ENCODE measurements at places on chromosomes 4 and X.

- DNase-seq, result no peak
Measured at GRCh38 chr4:15333692-15334633, 93.9 kb upstream of the C1QTNF7 start.

- no peak for DNase-seq
Measured at GRCh38 chr4:147754037-147754445, 22.2 kb downstream of the ARHGAP10 start.

DNA sequence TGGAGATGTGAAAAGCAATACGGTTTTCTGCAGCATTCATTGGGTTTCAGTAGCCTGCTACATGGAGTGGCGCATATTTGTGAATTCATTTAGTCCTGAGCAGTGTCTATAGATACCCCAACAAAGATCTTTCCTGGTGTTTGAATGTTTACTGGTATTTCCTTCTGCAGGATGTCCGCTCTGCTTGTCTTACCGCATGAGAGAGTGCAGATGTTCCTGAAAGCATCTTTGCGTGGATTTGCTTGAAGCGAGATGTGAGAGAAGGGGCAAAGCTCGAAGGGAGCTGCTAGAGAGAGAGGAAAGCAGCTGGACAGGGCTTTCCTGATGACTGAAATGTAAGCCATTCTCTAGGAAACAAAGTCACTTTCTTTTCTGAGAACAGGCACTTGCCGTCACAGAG, 40.9 kb upstream of the GYPA start:
- DNase-seq, result no peak

GRCh38 chr4:15929540-15929939, 9.0 kb downstream of the FGFBP1 start:
- DNase-seq, result no peak

DNA sequence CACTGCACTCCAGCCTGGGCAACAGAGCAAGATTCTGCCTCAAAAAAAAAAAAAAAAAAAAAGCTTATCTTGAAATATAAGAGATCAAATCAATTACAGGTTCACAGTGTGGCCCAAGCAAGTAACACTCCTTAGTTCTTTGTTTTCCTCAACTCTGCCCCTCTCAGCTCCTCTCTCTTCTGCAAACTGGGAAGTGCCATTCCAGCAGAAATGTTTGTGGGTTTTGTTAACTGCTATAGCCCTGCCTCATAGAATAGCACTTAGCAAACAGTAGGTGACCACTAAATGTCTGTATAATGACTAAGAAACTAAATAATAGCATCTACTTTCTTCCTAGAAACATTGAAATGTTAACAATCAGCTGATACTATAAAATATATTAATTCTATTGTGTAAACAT, 160.0 kb upstream of the NAP1L5 start:
- no peak for DNase-seq

DNA sequence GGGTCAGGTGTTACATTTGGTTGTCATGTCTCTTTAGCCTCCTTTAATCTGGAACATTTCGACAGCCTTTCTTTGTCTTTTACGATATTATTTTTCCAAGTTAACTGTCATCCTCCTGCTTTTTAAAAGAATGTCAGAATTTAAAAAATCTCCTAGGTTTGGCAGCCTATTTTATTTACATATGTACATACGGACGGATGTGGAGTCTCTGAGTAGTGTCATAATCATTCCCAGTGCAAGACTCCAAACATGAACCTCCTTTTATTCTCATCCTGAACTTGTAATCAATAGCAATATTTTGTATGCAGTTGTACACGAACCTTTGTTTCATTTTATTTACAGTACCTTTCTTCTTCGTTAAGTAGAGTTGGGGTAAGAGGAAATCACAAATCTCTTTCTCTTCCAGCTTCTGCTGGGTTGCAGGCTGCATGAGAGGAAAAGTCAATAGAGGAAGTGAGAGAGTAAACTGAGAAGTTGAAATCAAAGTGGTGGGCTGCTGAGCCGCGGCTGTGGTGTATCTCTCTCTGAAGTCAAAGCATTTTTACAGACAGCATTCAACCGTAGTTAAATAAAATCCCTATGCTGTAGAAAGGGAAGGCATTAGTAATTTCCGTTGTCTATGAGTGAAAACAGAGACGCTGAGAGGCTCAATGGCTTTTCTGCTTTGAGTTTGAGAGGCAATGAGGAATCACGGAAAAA, 53.9 kb upstream of the RPS6KA3 start:
- DNase-seq, result peak; percentile 4

DNA sequence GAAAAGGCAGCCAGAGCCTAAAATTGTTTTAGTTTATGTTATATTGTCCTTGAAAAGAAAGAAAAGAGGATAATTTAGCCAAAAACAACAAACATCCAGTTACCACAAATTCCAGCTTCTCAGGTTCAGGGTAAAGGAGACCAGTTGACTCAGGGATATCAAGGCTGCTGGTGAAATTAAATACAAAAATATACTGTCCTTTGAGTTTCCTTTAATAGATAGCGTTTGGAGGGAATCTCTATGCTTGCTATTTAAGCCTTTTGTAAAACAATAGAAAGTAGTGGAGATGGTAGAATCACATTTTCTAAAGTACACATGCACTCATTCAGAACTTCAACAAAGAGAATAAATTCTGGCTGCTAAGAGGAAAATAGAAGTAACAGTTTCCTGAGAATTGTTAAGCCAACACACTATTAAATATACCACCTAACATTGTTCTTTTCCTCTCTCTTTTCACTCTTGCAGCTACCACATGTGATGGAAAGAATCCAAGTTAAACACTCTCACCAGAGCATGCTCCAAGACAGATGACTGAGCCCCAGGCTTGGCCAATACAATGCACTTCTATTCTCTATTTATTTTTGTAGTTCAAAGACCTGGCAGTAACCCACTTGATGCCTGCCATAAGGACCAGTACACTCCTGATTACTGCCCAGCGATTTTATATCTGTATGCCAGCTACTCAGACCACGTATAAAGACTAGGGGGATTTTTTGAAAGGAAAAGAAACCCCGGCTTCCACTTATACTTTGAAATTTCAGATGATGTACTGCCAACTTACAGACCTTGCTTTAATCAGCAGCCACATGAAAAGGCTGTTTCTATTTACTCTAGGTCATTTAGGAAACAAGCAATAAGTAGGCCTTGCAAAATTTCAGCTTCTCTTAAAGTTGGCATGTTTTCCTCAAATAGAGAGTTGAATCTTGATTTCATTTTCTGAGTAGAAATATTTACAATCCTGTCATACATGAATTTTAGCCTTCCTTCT, 756.9 kb downstream of the FAT4 start:
- no peak for DNase-seq

GRCh38 chrX:120001787-120002186, 58.2 kb upstream of the NKAP start:
- DNase-seq, result no peak

DNA sequence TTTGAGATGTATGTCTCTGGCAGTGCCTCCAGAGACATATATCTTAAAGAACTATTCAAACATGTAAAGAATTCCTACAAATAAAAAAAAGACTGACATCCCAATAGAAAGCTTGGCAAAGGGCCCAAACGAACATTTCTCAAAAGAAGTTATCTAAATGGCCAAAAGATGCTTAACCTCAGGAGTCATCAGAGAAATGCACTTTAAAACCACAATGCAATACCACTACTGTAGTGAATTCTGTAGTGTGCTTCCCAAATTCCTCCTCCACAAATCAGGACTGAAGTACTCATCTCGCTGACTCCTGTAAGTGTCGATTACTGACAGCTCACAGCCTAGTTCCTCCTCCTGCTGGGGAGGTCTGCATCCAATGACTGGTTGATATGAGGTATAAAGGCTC, 129.0 kb upstream of the MAMLD1 start:
- no peak for DNase-seq

- no peak for DNase-seq
Measured at GRCh38 chr4:100848841-100849240, 331.0 kb upstream of the EMCN start.

DNA sequence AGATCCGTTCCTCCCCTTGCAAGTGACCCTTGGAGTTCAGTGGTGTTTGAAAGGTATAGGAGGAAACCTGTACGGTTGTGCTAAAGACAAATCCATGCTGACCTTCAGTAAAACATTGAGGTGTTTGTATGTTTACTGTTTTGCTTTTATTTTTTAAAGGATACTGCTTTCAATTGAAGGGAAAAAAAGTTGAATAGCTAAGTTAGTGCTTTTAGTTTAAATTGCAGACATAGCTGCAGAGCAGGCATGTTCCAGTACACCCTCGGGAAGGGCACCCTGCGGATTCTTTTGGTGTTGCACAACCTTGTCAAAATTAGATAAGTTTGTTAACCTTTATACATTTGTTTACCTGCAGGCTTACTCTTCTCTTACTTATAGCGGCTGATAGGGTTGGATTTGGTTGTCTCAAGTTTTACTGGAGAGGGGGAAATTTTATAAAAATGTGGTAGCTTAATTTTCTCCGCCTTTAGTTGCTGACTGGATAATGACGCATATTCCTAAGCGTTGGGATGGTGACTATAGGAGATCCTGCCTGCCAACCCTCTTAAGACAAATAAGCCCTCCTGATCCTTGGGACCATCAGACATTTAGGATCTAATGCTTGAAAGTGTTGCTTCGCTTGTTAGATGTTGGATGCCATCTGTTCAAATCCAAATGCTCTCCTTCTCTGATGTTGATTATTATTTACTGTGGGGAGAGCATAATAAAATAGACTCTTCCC, 2.0 kb downstream of the RAPGEF2 start:
- DNase-seq, result no peak

- no peak for DNase-seq
Measured at GRCh38 chr4:137614491-137614890, 82.2 kb upstream of the PCDH18 start.

- DNase-seq, result no peak
Measured at GRCh38 chr4:116603096-116603495, 482.3 kb downstream of the TRAM1L1 start.

DNA sequence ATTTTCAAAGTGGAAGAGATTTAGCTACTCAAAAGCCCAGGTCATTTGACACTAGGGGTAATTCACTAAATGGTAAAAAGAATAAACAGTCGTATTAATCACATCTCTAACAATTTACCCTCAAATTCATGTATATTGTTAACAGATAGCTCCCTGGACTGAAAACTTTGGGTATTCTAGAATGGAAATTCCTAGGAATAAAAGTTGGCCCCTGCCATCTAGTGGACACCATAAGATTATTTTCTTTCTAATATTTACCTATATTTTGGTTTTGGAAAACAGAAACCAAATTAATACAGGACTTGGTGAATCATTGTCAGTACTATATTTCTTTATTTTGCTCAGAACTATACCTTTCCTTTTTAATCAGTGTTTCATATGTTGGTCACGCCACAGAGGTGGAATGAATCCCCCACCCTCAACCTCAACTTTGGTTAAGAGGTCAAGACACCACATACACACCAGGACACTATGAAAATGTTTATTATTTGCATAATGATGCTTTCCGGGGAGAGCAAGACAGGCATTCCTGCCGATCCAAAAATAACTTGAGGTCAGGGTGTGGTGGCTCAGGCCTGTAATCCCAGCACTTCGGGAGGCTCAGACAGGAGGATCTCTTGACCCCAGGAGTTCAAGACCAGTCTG, 96.2 kb upstream of the APOOL start:
- DNase-seq, result no peak

DNA sequence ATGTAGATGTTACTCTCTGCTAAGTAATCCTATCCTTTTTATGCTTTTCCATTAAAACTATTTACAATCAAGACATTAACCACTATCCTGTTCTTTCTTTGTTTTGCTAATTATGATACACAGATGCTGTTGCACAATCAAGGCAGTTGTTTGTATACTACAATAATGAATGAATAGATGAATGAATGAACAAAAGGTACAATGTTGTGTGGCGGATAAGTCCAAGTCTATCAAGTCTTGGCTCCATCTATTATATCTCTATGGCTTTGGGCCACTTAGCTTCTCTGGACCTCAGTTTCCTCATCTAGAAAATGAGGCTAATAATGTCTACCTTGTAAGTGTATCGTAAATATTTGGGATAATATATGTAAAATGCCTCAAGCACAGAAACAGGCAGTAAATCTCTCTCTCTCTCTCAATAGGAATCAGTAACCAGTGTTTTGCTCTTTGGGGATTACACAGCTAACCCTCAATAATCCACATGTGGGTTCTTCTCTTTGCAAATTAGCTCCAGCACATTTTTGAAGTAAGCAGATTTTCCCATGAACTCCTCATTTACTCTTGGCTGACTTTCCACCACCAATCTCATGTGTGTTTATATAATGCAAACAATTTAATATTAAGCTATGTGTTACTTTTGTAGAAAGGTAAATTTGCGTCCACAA, 27.8 kb upstream of the TSPAN5 start:
- no peak for DNase-seq

DNA sequence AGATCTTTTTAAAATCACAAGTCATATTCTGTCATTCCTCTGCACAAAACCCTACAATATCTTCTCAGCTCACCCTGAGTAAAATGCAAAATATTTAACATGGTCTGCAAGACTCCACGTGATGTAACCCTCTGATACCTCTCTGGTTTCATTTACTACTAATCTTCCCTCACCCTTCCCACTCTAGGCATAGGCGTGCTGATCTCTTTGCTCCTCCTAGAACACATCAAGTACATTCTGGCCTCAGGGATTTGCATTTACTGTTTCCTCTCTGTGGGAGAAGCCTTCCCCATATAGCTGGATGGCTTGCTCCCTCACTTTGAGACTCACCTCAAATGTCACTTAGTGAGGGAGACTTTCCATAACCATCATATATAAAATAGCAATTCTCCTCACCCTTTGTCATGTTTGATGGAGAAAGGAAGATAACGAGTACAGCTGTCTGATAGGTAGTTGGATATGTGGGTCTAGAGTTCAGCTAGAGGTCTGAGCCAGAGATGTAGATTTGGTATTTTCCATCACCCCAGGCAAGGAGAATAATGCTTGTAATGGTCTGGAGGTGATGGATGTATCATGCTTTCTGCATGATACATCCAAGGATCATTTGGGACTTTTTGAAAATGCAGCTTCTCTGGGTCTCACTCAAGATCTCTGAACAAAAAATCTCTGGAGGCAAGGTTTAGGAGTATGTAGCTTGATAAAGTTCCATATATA, 123.9 kb upstream of the VAMP7 start:
- no peak for DNase-seq

- no peak for DNase-seq
Measured at GRCh38 chr4:174423257-174423944, 98.9 kb downstream of the HPGD start.

DNA sequence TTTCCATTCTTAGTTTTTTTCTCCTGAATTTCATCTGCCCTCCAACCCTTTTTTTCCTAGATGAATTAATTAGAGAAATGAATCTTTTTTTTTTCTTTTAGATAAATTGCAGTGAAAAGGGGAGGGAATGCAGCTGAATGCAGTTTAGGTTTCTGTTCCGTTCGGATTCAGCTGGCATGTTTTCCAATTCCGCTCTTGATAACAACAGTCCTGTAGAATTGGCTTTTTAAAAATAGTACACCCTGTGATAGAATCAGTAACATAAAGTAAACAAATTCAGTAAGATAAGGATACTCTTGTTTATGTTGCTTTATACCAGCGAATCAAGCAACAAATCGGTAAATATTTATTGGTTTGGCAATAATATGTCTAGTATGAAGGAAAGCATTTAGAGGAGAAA, 103.5 kb downstream of the UNC5C start:
- DNase-seq, result no peak

DNA sequence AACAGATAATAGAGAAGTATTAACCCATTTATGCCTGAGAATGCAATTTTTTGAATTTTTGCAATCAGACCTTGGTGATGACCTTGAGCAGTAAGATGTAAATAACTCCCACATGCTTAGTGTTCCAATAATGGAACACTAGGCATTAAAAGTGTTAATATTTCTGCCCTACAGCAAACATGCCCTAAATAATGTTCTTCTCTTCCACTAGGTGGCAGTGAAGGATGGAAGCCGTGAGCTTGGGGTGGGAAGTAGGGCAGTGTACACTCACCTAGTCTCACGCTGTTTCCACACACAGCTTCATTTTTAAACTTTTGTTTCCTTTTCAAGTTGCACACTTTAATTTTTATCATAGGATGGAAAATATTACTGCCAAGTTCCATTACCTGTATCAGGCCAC, 613.1 kb upstream of the HS3ST1 start:
- DNase-seq, result no peak
